NCI-H1092 (cell line): ENCODE measurements at places on chromosomes 7 and 10.
A peak's percentile ranks its signal among the peaks of the same experiment; 100 is the strongest.

DNA sequence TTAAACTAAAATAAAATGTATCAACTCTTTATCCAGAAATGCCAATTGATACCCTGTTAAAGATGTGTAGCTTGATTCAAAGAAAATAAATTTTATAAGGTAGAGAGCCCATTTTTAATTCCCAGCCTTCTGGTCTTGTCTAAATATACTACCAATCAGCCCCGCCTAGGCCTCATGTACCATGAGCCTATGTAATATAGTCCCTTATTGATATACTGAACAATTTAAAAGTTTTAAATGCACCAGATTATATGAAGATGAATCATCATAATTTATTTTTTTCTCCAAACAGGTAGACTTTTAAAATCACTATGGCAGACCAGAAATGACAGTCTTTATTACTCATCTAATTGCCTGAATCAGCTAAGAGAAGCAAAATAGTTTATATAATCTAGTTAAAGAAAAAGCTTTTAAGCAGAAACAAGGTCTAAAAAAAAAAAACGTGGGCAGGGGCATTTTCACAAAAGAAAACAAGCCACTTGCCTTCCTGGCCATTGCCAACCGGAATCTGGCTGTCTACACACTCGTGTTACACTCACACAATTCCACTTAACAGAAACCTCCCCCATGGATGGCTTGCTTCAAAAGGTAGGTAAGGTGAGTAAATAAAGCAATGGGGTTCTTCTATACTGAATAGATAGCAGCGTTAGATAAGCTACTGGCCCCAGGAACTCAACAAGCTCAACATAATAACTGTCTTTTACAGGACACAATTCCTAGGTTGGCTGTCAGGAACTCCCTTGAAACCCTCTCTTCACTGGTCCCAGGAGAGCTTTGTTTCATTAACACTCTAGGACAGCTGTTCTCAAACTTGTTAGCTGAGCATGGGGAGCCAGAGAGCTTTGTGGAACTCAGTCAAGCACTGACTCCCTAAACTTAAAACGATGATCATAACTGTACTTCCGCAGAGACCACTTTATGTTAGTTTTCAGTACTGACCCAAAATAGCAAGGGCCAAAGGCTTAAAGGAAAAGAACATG is 37.2 kb downstream of the RAPGEF5 start:
- peak; percentile 76 for DNase-seq

DNA sequence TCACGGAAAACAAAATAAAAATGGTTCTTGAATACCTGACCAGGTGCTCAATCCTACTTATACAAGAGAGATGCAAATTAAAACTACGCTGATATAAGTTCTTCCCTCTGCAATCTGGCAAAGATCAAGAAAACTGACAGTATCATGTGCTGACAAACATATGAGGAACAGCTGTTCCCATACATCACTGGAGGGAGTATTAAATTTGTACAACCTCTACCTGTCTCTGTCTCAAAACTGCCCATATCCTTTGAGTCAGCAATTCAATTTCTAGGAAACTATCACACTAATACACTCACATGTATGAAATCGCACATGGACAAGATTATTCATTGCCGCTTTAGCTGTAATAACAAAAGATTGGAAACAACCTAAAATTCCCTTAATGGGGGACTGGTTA is 11.0 kb upstream of the IL6 start:
- no peak for DNase-seq

- no peak for DNase-seq
Observed at GRCh38 chr7:27137640-27138315, 5.7 kb downstream of the HOXA5 start.

DNA sequence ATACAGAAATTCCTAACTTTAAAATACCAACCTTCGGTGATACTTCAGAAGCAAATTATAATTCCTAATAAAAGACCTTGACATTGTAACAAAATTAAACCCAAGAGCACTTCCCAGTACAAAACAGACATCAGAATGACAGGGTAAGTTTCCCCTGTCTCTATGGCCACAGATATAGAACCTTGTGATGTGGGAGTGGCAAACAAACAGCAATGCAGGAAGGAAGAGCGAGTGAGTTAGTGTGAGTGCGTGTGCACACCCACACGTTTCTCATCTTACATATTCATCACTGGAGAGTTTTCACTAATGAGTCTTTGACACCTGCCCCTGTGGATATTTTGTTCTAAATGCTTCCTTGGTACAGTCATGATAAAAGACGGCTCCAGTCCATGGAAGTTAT is 72.2 kb downstream of the VWC2 start:
- DNase-seq = no peak

- DNase-seq = no peak
Observed at GRCh38 chr10:36624551-36625100, 500.8 kb upstream of the ANKRD30A start.

- DNase-seq = peak; percentile 17
Observed at GRCh38 chr7:14717816-14718215, 184.7 kb downstream of the DGKB start.
